ENCODE measurements at places on chromosomes 7 and 10.

GRCh38 chr7:6221340-6222319 is 50.8 kb downstream of the CYTH3 start:
- DNase-seq, result no peak

- DNase-seq, result no peak
These were observed 15.0 kb upstream of the FAM24B start for GRCh38 chr10:122894261-122894944.

- DNase-seq, result no peak
These were observed 72.0 kb downstream of the DIP2C start for GRCh38 chr10:617471-617870.

DNA sequence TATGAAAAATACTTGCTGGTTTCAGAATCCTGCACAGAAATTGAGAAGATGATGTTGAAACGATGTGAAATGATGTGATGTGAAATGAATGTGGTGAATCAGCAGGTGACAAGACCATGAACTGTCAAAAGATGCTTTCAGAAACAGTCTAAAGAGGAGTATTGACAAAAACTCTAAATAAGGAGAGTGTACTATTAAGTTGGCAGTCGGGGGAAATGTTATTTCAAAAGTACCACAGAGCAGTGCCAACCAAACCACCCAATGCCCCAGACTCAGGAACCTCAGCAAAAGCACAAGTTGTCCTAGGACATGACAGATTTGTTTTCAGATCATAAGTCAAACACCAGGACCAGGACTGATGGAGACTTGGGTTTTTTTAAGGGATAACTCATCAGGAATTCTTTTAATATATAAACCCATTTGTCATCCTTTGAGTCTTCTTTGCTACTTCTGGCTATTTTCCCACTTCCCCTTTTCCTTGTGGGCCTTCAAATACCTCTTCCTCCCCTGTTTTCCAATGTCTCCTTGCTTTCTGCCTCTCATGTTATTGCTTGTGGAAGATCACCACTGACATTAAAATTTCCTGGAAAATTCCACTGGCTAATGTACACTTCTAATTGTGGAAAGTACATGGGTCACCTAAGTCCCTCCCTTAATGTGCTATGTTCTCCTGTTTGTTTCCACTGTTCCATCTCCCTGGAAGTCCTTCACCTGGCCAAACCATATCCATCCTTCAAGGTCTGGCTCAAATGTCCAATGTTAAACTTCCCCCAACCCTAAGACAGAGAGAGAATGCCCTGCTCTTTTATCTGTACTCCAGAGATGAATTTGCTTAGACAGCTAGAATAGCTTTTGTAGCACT is 10.2 kb upstream of the PPP1R3C start:
- no peak for DNase-seq
